Activated T-cell treated with anti-CD3 and anti-CD28 coated beads, Interleukin-2, amount 50 U/mL, for 72 hours (primary cell): ENCODE measurements at places on chromosomes 2 and 18. TPM values are rescaled to one million over a fixed set of nuclear protein-coding genes. Genes with fewer than 3 reads are reported as not detected.

STPG4 gene
- not detected for total RNA-seq

DYSF gene
- total RNA-seq, result 0.77 TPM

CYP27A1 gene
- total RNA-seq, result 0.31 TPM

SPP2 gene
- not detected for total RNA-seq

TMEM182 gene
- total RNA-seq, result 10.0 TPM

KCNS3 gene
- total RNA-seq, result not detected

GPR45 gene
- total RNA-seq, result not detected

ACADL gene
- not detected for total RNA-seq

UGT1A1 gene
- not detected for total RNA-seq

GRCh38 chr18:8994603-8995002, 107.9 kb upstream of the NDUFV2 start:
- no peak for DNase-seq

- DNase-seq, result no peak
Observed at GRCh38 chr2:51597086-51597485, 565.2 kb upstream of the NRXN1 start.

DNA sequence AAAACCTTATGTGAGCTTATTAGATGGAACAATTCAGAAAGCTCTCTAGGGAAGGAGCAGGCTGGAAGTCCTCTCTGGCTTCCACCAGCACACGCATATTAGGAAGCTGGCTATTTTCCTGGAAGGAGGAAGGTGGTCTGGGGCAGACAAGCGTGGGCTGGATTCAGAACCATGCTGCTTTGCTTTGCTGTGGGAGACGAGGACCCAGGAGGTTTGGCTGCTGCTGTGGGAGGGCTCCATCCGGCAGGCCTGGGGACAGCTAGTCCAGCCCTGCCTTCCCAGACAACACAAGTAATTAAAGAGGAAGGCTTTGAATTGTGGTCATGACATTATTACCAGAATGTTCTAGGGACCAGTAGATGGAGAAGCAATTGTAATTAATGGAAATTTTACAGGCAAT, 238.8 kb upstream of the MYT1L start:
- DNase-seq, result no peak

GRCh38 chr2:114729026-114729425, 286.6 kb downstream of the DPP10 start:
- no peak for DNase-seq

DNA sequence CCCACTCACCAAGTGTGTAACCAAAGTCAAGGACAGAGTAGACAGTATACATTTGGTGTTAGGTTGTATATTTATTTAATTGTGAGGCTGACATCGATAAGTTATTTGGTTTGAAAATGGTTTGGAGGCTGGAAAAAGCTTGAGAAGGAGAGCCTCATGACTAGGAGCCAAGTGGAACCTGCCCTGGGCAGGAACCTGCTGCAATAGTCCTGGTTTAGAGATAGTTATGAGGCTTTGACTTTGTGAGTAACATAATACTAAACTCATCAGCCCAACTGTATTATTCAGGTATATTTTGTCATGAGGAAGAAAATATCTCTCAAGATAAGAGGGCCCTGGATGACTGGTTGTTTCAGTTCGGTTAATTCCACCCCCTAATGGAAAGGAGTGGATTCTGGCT, 234.3 kb upstream of the CYRIA start:
- no peak for DNase-seq

- no peak for DNase-seq
Observed at GRCh38 chr18:61612517-61612916, 279.3 kb downstream of the CDH20 start.

DNA sequence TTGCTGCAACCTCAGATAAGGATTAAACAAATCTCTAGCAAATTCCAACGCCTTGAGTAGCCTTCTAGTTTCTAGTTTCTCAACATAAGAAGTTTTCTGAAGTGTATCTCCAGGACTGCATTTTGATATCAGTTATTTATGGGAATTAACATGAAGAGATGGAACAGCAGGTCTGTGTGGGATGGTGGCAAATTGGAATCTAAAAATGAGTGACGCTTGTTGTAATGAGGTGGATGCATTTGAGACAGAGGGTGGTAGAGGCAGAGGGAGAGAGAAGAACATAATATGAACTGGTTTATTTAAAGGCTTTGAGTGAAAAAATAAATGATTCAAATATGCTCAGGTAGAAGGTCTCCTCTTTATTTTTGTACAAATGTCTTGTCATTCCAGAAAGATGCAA, 446.8 kb upstream of the GCFC2 start:
- DNase-seq, result no peak

- DNase-seq, result no peak
Observed at GRCh38 chr2:113260991-113261390, 17.7 kb downstream of the PAX8 start.

- no peak for DNase-seq
Observed at GRCh38 chr2:63301481-63301880, 250.9 kb downstream of the OTX1 start.

GRCh38 chr2:121483846-121484245, 46.8 kb upstream of the RNU4ATAC start:
- no peak for DNase-seq

DNA sequence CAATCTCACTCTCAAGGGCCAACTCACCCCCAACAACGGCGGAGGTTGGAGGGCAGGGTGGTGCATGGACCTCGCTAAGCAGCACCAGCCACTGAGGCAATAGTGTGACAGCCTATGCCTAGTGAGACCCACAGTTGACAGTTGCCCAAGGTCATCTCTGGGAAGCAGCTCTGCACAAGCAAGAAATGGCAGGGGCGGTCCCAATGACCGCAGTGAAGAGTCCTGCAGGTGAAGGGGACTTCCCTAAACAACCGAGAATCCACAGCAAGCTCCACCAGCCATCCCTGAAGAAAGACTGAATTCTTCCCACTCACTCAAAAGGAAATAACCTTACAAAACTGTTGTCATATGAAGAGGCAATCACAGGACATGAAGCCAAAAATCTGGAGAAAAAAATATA, 313.4 kb upstream of the ID2 start:
- no peak for DNase-seq

DNA sequence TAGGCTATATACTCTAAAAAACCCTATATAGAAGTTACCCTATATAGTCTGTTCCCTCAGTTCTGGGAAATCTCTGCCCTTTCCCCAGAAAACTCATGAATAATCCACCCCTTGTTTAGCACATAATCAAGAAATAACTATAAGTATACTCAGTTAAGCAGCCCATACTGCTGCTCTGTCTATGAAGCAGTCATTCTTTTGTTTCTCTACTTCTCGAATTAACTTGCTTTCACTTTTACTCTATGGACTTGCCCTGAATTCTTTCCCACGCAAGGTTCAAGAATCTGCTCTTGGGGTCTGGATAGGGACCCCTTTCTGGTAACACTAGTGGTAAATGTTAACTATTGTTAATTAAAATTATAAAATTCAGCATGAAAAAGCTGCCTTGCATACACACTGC, 17.4 kb upstream of the AP1S3 start:
- DNase-seq, result no peak

DNA sequence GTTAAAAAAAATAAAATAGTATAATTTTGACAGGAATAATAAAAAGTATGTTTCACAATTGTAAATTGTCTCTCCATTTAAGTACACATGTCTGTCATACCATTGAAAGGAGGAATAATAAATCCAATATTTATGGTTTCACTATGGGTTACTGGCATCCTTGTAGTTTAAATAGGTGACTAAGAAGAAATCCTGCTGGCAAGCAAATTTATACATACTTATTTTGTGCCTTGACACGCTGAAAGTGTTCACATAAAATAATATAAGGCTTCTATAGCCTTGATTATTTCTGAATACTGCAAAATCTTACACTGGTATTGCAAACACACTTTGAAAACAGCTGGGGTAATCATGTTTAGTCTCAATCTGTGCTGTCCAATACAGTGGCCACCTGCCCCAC, 138.3 kb upstream of the ETAA1 start:
- no peak for DNase-seq

- DNase-seq, result no peak
Observed at GRCh38 chr2:50649626-50650402, 382.1 kb downstream of the NRXN1 start.
